ENCODE measurements at places on chromosomes 3 and 15.
A peak's percentile ranks its signal among the peaks of the same experiment; 100 is the strongest.

DNA sequence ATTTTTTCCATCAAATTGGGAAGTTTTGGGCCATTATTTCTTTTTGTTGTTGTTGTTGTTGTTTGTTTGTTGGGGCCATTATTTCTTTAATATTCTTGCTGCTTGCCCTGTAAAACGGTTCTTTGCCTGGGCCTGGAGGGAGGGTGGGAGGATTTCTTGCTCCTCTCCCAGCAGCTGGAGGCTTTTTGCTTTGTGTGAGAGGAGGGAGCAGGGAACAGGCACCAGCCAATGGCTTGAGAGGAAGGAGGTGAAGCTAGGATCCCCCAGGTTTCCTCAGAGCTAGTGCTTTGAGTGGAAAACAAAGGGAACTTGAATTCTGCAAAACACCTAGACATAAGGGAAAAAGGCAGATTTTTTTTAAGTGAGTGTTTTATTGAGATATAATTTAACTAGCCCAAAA, 61.2 kb upstream of the DNAJC19 start:
- no peak for DNase-seq

GRCh38 chr15:67082007-67082536, 16.7 kb downstream of the SMAD3 start:
- DNase-seq = peak; percentile 69

GRCh38 chr3:175129126-175129525, 270.0 kb downstream of the NAALADL2 start:
- peak; percentile 14 for DNase-seq

DNA sequence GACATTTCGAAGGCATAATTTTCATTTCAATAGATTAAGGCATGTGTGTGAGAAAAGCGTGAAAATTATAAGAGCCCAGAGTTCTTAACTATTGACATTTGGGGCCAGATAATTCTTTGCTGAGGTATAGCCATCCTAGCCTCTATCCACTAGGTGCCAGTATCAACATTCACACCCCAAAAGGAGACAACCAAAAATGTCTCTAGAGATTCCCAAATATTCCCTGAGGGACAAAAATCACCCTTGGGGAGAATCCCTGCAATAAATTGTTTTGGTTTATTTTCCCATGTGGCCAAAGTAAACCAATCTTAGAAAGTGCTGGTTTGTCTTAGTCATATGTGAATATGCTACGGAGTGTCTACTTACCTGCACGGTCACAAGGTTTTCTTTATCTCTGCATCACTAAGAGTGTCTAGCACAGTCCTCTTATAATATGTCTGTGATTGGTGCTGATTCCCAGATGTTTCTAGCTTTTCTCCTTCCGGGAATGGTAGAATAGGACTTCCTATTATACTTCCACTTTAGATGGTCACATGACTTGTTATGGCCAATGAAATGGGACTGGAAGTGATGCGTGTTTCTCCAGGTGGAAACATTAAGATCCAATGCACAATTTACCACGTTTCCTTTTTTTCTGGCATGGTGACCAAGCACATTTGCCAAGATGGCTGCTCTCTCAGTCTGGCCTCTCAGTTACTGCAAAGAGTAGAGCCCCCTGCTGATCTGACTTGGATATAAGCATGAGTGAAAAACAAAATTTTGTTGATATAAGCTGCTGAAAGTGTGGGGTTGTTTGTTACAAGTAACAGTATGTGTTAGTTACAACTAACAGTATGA, 8.0 kb upstream of the KBTBD8 start:
- DNase-seq = no peak

- DNase-seq = no peak
These were observed 84.4 kb downstream of the BTD start for GRCh38 chr3:15685927-15686326.

- DNase-seq = no peak
These were observed 100.1 kb upstream of the LPP start for GRCh38 chr3:188053710-188054380.

DNA sequence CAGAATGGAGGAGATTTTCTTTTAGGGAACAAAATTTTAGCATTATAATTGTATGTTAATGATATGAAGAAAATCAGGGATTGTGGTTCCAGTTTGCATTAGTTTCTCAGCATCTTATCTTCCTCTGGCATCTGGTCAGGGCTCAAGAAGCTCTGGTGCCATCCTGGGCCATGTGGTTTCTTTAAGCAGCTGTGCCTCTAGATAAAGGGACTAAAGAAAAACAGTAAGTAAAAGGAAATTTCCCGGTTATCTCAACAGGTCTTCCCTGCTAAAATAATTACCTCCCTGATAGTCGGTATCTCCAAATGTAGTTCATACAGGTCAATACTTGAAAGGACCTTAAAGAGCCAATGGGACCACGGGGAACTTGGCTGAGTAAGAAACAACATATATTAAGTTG, 375.1 kb upstream of the RBMS3 start:
- DNase-seq = no peak

GRCh38 chr3:148221303-148221702, 476.4 kb upstream of the AGTR1 start:
- DNase-seq = no peak

DNA sequence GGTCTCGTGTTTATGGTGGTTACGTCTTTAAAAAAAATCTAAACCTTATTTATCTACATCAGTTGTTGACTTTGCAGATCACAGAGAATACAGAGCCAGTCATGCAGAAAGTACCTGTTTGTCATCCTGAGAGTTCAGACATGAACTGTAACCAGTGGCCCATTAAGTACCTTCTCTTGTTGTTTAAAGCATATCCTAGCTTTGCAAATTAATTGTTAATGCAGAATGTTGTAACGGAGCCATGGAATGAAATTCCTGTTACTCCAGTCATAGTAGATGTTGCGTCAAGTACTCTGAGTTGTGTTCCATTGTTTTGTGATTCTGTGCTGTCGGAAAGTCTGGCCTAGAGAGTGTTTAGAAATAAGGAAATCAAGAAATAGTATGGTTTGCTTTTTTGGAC, 205.2 kb downstream of the RBMS3 start:
- peak; percentile 76 for DNase-seq

GRCh38 chr3:192917028-192917403, 640 bp downstream of the MB21D2 start:
- peak; percentile 78 for DNase-seq

GRCh38 chr3:24487325-24488262, 7.1 kb downstream of the THRB start:
- no peak for DNase-seq

DNA sequence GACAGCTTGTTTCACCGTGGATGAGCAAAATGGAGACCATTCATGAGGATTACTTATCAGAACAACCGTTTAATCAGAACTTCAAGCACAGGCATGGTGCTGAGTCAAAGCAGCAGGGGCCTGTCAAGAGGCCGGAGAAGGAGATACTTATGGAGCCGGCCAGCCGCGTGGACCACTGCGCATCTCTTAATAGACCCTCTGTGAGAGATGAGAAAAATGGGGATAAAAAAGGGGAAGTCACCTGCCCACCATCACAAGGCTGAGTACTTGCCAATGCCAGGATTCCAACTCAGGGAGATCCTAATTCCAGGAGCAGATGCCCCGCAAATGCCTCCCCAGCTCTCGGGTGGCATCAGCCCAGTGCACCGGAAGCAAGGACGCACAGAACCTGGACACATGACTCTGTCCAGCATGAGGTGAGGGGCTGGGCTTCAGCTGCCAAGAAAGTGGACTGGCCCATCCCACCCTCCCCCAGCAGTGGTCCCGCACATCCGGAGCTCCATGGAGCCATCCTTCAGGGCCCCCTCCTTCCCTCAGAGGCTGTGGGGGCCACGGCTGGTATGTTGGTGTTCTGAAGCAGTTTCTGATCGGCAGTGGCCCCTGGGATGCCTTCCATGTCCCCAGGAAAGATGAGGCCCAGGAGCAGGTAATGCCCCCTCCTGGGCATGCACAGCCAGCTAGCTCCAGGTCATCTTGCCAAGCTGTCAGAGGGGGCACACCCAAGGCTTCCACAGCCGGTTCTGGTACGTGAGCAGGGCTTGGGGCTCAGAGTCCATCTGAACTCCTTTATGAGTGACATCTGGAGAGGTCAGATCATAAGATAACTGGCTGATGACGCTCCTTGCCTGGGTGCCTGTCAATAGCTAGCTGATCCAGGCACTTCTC, 143.8 kb downstream of the ATP10A start:
- DNase-seq = no peak

DNA sequence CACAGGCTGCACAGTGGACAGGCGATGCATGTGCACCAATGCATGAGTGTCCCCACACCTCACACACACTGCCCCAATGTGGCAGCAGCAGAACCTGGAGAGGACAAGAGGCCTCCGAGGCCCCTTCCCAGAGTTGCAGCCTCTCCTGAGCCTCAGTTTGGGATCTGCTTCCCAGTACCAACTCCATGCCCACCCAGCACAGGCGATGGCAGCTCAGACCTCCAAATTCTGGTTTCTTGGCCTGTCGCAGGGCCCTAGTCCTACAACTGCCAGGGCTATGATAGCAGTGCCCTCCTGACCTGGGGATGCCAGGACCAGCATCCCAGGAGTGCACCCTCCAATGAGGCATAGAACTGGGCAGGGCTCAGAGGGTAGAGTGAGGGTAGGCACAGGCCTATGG, 19.9 kb downstream of the ADAMTS7 start:
- no peak for DNase-seq

- no peak for DNase-seq
These were observed 199.1 kb downstream of the UBE3A start for GRCh38 chr15:25239471-25240345.

GRCh38 chr15:48974882-48975281, 11.2 kb upstream of the SHC4 start:
- no peak for DNase-seq

DNA sequence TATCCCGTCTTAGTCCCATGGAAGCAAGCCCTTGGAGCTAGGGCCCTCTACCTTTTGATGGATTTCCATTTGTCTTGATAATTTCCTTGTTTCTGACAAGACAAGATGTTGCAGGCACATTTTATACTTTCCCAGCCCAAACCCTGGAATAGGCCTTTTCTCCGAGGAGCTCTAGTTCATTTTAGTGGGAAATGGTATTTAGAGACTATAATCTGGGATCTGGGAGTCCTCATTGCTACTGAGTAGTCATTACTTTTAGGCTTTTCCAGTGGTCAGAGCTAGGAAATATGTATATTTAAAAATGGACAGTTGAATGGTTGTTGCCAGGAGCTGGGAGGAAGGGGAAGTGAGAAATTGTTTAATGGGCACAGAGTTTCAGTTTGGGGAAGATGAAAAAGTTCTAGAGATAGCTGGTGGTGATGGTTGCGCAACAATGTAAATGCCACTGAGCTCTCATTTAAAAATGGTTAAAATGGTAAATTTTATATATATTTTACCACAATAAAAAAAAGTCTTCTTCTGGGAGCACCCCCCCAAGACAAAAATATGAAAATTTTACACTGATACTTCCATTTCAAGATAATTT, 31.6 kb downstream of the MLH1 start:
- DNase-seq = no peak
